Hypothalamus (tissue), 51 donors: ENCODE measurements at places on chromosomes 3 and 15.
A peak's percentile ranks its signal among the peaks of the same experiment; 100 is the strongest.

DNA sequence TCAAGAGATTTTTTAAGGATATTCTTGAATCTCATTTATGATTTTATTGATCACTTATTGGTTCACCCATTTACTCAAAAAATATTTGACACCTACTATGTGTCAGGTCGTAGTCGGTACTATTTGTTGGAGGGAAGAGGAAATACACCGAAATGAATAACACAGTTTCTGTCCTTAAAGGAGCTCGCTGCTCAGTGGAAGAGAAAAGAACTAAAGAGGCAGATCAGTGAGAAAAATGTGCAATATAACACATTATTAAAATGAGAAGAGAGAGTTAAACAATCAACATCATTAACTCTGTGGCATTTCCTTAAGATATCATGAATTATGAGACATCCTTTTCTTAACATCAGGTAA, 56.1 kb upstream of the ADAMTS9 start:
- no peak for DNase-seq

DNA sequence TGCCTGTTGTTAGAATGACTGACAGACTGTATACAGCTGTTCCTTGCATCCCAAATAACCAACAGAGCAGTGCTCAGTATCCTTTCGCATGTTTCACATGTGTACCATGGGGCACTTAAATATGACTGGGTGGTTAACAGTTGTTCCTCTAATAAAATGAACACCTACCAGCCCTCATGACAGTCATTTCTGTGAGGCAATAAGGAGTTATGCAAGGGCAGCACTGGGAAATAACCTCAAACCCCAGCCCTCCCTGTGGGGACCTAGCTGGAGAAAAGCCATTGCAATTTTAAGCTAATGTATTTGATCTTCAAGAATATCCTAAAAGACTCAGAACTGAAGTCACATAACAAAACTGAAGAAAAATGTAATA, 7.3 kb downstream of the RFT1 start:
- no peak for DNase-seq

GRCh38 chr3:186097663-186098451, 11.0 kb downstream of the ETV5 start:
- DNase-seq: peak; percentile 84

DNA sequence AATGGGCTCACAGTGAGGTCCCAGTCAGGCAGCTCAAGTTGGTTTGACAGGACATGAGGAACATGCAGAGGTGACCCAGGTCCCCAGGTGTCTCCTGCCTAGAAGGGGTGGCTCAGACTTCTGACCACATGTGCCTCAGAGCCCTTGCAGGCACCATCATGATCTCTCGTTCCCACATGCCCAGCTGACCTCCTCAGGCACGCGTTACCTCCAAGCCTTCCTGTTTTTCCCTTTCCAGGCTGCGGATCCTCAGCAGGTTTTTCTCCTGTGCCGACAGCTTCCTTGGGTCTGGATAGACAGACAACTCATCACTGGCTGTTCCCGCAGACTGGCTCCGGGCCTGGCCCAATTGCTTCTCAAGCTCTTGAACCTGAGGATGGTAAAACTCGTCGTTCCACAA, 30.4 kb downstream of the CCDC13 start:
- no peak for DNase-seq

DNA sequence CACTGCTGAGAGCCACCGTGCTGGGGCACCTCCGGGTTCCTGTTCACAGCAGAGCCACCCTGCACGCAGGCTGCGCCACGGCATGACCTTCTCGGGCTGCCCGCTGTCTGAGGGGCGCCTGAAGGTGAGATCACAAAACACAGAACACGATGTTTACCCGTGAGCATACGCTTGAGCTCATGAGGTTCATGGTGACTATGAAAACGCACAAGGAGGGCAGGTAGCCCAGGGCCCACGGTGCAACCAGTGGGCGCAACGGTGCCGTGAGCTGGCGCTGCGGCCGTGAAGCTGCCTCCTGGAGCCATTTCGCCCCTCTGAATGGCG, 36.1 kb downstream of the KLHL25 start:
- DNase-seq: no peak

- DNase-seq: no peak
These were observed 40.6 kb upstream of the FXR1 start for GRCh38 chr3:180871901-180872300.

GRCh38 chr3:188397766-188398705, 244.1 kb downstream of the LPP start:
- DNase-seq: no peak

DNA sequence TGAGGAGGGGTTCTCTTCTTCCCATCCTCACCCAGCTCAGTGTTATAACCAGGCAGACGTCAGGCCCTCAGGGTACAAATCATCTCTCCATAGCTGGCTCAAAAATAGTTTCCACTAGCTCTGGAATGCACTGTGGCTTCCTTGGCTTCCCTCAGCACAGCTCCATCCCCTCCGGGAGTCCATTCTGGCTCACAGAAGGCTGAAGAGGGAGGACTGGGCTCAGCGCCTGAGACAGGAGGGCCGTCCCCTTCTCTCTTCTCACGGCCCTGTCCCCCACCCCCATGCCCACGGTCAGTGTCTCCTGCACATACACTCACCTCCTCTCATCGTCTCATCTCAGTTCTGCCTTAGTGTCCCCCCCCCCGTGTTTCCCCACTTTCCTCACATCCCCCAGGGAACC, 50.1 kb downstream of the UMPS start:
- DNase-seq: no peak

- DNase-seq: peak; percentile 9
These were observed 32.8 kb downstream of the ZNF589 start for GRCh38 chr3:48273594-48274211.

DNA sequence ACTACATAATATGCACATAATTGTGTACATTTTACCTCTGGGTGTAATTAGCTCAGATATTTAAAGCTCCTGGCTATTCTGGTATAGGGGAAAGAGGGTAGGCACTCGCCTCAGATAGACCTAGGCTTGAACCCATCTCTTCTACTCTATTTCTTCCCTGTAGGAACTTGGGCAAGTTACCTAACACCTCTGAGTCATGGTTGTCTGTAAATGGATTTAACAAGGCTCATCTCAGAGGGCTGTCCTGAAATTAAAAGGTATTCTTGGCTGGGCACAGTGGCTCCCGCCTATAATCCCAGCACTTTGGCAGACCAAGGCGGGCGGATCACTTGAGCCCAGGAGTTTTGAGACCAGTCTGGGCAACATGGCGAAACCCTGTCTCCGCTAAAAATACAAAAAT, 30.7 kb downstream of the NANOGP8 start:
- no peak for DNase-seq

DNA sequence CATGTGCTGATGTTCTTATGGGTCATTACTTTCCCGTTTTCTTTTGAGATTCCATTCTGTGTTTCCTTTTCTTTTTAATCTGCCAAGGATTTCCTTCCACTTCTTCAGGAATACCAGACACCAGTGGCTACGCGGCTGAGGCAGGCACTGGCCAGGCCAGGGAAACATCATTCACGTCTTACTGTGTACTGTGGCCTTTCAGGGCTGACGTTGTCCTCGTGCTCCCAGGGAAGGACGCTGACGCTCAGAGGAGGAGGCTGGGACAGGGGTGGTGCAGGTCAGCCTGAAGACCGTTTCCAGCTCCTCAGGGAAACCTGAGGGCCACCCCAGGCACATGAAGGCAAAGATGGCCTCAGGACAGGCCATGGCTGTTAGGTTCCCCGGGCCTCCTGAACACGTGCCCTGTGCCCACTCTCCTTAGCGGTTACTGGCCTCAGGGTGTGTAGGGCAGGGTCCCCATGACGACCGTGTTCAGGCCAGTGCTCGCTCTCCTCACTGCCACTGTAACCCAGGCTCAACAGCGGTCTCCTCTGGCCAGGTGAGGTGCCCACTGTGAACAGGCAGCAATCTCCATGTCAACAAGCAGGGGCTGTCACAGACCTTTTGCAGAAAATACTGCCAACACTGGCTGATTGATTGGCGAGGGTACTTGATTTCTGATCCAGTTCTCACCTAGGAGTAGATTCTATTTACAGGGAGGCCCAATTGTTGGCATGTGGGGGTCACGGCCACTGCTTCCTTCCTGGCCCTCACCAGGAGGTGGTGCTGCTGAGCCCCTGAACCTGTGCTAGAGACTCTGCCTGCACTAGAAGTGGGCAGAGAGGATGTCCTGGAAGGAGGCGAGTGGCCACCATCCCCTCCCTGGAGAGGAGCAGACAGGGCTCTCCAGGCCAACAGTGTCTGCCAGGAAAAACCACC, 169.5 kb downstream of the ATP10A start:
- no peak for DNase-seq

- no peak for DNase-seq
These were observed 16.3 kb downstream of the SLC6A20 start for GRCh38 chr3:45779746-45780735.

DNA sequence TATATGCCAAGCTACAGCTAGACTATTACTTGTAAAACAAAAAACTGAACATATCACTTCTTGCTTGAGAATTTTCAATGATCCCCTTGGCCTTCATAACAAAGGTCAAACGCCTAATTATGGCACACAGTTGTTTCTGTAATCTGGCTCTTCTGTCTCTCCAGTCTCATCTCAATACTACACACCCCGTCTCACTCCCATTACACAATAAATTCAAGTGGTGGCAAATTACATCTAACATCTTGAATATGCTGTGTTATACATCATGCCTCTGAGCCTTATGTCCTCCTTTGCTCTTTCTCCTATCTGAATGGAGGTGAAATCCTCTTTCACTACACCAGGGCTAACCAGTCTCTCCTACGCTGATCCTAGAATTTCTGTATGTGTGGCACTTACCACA, 140.4 kb downstream of the TBL1XR1 start:
- no peak for DNase-seq

GRCh38 chr3:106765342-106765741, 611.9 kb upstream of the CCDC54 start:
- DNase-seq: no peak

DNA sequence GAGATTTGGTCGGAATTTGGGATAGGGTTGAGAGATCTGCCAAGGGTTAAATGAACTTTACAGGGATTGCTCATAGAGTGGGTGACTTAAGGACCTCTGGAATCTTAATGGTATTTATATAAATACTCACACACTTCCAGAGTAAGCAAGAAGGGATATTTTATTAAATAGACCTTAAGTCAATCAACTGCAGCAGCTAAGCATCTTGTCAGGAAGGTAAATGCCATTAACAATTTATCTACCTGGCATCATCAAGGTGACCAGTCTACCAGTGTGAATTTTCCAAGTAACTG, 123.9 kb downstream of the FEZF2 start:
- no peak for DNase-seq

DNA sequence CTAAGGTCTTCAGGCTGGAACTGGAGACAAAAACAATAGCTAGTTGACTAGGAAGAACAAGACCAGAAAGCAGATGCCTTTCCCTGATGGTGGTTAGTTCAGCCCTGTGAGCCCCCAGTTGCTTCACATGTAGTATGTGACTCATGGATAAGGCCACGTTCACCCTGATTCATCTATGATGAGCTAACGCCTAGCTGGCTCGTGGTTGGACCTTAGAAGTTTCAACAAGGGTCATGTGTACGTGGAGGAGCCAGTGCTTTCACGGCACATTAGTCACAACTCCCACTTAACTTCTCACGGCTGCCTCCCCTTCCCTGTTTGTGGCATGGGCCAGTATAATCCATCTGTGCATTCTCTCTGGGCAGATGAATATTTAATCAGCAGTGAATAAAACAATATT, 20.6 kb downstream of the COL8A1 start:
- no peak for DNase-seq

DNA sequence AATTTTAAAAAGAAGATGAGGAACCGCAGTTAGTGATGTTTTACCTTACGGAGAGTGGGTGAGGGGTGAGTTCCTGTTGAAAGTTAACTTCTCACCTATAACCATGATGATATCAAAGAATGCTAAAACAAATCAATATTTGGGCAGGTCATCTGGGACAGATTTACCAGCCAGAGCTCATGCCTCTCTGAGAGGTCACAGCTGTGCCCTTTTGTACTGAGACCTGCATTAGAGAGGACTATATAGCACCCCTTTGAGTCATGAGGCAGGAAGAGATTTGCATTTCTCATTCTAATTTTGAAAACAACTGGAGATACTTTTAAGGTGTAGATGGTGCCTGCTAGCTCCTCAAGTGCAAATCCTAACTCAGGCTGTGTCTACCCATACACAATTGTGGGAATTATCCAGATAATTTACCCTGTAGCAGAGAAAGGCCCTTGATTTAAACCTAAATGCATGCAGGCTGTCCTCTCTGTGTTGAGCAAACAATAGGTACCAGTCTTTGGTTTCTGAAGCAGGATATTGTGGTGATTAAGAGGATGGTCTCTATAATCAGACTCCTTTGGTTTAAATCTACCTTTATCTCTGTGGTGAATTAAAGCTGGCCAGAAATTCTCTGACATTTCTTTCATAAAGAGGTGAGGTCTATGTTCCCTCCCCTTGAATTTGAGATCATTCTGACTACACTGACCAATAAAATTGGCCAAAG, 5.8 kb upstream of the TM4SF4 start:
- DNase-seq: no peak

- DNase-seq: no peak
These were observed 495.5 kb upstream of the CFAP20DC start for GRCh38 chr3:59545374-59545773.

DNA sequence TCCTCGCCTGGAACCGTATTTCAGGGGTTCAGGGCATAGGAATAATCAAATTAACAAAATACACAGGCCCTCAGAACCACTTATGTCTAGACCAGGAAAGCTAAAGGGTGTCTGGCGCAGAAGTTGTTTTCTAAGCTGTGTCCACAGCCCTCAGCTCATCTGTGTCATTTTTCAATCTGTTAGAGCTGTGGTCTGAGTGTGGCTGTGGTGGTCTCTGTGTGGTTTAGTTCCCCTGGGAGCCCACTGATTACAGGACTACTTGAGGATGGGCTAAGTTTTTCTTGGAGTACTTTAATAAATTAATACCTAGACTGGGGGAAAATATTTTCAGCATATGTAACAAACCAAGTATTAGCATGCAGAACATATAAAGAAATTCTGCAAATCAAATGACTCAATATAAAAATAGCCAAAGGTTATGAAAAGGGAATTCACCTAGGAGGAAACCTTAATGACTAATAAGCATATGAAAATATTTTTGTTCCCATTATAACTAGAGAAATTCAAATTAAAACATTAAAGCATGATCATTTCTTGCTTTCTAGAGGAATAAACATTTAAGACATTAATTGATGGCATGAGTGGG, 186.3 kb downstream of the SATB1 start:
- no peak for DNase-seq

DNA sequence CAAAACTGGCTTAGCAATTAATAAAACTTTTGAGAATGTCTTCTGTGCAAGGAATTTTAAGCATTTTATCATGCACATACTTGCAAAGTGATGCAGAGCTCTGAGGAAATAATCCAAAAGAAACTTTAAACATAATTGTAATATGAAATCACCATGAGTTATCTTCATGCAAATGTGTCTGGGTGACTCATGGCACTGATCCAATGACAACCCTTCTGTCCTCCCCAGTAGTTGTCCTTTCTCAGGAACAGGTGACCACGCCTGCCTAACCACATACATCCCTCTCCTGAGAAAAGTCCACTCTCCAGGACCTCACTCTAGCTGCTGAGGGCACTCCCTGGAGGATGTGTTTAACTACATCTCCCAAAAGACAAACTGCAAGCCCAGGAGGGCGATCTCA, 530.6 kb upstream of the IL12A start:
- no peak for DNase-seq

- DNase-seq: no peak
These were observed 2.0 kb downstream of the GP5 start for GRCh38 chr3:194396859-194397756.

GRCh38 chr3:184619369-184619768, 57.8 kb downstream of the EPHB3 start:
- no peak for DNase-seq
